ENCODE measurements at places on chromosomes 4 and X.

DNA sequence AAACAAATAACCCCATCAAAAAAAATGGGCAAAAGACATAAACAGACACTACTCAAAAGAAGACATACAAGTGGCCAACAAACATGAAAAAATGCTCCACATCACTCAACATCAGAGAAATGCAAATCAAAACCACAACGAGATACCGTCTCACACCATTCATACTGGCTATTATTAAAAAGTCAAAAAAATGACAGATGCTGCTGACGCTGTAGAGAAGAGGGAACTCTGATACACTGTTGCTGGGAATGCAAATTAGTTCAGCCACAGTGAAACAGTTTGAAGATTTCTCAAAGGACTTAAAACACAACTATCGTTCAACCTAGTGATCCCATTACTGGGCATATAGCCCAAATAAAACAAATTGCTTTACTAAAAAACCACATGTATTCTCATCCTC lies 671.2 kb upstream of the FTHL17 start:
- no peak for DNase-seq

GRCh38 chrX:11138498-11139390 lies 27.6 kb downstream of the HCCS start:
- peak; percentile 24 for DNase-seq

DNA sequence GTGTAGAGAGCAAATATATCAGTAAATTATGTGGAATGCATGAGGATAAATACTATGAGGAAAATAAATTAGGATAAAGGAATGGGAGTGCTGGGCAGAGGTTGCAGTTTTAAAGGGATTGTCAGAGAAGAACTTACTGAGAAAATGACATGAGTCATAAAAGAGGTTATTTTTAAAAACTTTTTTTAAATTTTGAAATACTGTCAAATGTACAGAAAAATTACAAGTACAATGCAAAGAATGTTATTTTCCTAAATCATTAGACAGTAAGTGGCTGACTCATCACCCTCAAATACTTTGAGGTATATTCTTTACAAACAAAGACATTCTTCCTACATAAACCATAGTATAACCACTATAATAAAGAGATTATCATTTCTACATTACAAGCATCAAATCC lies 29.8 kb upstream of the H2AZ1 start:
- no peak for DNase-seq

- DNase-seq = no peak
Measured at GRCh38 chr4:8766610-8767009, 105.0 kb downstream of the HMX1 start.

DNA sequence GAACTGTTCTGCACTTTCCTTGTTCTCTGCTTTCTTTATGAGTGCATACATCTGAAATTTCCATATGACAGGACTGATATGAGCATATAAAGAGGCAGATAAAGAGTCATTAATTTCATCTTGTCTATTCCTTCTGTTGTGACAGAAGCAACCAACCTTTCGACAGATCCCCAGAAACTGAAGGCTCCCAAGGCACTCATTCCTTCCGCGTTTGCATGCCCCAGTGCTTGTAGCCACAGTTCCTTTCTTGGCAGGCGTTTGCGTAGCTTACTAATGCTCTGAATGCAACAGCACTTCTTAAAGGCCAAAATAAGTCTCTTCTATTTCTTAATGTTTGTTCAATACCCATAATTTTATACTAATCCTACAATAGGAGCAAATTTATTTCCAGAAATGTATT lies 94.0 kb upstream of the TBL1X start:
- no peak for DNase-seq

GRCh38 chr4:42627885-42628646 lies 28.8 kb downstream of the ATP8A1 start:
- DNase-seq = no peak

DNA sequence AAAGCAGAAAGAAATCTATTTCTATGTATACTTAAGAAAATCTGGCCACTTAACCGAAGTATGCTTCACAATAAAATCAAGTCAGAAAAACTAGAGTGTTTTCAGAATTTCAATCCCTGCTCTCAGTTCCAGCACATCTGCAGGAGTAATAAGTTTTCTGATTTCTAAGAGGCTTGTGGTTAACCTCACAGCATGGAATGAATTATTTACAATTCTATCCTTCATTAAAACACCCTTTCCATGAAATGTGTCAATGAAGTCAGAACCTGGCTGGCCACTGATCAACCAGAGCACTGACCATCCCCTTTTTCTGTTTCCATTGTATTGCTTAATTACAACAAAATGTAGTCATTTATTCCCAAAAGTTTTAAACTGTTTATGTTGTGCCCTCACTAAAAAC lies 781.4 kb upstream of the INTU start:
- DNase-seq = no peak

GRCh38 chrX:119040432-119040831 lies 32.4 kb upstream of the CT47C1 start:
- DNase-seq = no peak

- DNase-seq = no peak
Measured at GRCh38 chr4:74293558-74293957, 14.7 kb upstream of the EPGN start.

DNA sequence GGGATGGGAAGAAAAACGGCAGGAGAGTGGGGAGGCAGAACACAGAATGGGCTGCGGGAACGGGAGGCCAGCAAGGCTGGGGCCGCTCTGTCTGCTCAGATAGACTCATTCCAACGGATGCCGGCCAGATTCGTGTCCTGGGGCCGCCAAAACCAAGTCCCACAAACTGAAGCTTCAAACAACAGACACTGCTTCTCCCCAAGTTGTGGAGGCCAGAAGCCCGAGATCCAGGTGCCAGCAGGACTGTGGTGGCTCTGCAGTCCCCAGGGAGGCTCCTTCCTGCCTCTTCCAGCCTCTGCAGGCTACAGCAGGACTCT lies 100.6 kb downstream of the ADRA2C start:
- DNase-seq = no peak

DNA sequence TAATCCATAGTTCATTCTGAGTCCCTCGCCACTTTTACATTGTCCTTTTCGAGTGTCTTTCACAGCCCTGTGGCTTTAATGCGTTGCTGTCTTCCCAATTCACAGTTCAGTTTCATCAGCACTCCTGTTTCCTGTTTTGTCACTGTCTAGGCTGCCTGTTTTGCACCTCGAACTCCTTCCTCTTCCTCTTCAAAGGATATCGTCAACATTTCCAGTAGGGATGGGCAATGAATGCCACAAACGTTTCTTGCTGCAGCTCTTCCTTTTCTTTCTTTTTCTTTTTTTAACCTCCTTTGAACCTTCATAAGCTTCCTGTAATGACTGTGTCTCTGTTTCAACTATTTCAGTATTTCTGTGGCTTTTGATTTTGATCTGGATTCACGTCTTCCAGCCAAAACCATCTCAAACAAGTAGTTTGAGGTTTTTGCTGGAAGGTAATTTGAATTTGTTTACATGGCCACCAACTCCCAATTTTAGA lies 105.4 kb downstream of the ANXA3 start:
- DNase-seq = no peak

DNA sequence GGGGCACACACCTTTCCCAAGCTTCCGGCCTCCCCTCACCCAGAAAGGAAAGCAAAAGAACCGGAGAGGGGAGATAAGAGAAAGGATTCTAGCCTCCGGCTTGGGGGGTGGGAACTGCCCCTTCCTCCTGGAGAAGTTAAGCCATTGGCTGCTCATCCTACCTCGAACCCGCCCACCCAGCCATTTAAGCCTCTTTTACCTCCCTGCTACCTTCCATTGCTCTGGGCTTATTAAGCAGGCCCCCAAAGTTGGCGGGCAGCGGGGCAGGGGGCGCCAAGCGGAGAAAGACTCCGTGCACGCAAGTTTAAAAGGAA lies 2.3 kb downstream of the MAML3 start:
- peak; percentile 92 for DNase-seq

GRCh38 chr4:2281575-2282343 lies 19.9 kb upstream of the MXD4 start:
- no peak for DNase-seq

- no peak for DNase-seq
Measured at GRCh38 chr4:8319731-8320385, 50.3 kb downstream of the HTRA3 start.

DNA sequence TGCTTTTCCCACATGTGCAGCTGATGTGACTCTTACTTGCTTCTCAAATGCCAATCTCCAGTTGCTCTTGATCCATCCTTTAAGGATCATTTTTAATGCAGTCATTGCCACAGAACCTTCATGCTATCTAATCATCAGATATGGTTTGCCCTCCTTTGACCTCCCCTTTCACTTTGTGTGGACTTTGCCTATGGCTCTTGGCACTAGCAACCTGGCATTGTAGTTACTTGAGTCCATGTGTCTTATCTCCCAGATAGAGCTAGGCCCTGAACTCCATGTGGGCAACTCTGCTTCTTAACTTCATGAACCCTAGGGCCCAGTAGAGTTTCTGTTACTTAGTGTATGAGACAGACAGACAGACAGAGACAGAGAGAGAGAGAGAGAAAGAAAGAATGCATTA lies 41.6 kb downstream of the MTM1 start:
- DNase-seq = no peak

DNA sequence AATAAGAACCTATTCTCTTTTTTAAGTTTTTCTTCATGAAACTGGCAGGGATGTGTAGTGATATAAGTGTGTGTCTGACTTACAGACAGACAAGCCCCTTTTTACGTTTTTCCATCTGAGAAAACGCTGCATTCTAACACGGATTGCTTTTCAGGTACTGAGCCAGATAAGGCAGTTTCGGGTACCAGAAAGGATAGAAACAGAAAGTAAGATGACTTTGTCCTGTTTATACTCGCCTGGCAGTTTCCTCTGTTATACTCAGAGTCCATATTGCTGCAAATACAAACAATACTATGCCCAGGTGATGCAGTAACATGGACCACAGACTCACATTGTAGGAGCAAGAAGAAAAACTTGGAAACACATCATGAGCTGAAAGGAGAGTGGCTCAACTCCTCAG lies 2320.6 kb upstream of the AGA start:
- DNase-seq = no peak

DNA sequence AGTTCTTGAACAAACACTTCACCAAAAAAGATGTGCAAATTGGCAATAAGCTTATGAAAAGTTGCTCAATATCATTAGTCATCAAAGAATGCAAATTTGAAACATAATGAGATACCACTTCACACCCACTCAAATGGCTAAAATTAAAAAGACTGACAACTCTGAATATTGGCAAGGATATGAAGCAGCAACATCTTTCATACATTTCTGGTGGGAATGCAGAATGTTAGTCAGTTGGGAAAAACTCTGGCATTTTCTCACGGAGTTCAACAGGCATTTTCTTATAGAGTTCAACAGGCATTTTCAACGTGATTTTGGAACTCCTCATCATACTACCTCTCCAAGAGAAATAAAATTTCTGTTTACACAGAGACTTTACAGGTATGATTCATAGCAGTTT lies 297.4 kb upstream of the MAGEC2 start:
- no peak for DNase-seq

DNA sequence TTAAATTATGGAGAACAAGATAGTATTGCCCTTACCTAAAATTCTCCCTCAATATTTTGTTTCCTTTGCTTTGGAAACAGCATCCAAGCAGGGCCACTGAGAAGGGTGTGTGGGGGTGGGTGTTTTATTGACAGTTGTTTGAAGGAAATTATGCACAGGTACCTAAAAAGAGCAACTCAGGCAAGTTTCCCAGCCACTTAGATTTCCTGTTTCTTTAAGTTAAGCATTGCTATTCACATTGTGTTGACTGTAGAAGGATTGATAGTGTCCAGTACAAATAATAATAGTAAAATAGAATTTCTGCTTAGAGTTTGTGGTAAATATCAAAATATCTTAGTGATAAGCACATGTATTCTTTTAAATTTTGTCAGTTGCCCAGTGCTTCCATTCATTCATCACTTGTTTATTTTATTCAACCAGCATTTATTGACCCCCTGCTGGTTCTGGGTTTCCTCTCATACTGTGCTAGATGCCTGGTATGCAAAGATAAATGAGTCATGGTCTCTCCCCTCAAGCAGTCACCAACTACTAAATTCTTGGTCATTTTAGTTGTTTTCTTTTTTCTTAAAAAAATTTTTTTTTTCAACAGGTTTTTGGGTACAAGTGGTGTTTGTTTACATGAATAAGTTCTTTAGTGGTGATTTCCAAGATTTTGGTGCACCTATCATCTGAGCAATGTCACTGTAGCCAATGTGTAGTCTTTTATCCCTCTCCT lies 50.0 kb downstream of the GALNT7 start:
- DNase-seq = no peak

DNA sequence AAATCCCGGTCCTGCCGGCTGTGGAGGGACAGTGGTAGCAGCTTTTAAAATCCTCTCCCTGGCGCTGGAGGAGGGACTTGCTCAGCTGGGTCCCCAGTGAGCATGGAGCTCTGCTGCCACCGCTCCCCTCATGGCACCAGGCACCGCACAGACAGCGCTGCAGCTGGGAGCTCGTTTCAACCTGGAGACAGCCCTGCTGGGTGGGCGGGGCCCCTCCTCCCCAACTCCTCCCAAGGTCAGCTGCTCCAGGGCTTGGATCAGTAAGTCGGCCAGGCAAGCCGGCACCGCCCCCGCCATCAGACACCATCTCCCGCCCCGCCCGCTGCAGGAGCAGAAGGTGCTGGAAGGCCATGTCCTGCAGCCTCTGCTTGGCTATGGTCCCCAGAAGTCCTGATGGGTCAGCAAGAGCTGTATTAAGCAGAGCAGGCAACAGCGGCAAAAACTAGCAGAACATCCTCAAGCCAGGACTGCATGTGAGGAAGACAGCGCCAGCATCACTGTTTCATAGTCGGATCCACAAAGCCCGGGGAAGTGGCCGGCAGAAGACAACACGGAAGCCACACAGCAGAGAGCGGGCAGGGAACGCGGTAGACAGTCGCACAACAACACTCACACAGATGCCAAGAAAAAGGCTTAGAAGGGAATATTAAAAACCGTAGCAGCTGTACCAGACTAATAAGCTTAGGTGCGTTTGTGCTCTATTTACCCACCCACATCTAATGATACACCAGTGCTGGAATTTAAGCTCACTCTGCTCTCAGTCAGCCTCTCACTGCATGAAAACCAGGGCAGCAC lies 16.2 kb downstream of the ZFYVE28 start:
- DNase-seq = peak; percentile 87

DNA sequence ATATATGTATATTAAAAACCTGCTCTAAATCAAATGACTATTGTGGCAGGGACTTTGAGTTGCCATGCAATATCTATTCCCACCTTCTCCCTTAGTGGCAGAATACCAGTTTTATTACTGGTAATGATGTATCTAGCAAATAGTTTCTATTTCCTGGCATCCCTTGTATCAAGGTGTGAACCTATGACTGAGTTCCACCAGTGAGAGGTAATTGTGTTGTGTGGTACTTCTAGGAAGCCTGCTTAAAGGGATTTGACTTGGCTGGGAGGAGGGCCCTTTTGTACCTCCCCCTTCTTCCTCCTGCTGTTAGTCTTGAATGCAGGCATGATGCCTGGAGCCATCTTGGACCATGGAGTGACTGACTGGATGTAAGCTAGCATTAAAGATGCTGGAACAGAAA lies 65.4 kb upstream of the DYNLT3 start:
- DNase-seq = no peak
